ENCODE measurements at places on chromosomes 2 and 18.

DNA sequence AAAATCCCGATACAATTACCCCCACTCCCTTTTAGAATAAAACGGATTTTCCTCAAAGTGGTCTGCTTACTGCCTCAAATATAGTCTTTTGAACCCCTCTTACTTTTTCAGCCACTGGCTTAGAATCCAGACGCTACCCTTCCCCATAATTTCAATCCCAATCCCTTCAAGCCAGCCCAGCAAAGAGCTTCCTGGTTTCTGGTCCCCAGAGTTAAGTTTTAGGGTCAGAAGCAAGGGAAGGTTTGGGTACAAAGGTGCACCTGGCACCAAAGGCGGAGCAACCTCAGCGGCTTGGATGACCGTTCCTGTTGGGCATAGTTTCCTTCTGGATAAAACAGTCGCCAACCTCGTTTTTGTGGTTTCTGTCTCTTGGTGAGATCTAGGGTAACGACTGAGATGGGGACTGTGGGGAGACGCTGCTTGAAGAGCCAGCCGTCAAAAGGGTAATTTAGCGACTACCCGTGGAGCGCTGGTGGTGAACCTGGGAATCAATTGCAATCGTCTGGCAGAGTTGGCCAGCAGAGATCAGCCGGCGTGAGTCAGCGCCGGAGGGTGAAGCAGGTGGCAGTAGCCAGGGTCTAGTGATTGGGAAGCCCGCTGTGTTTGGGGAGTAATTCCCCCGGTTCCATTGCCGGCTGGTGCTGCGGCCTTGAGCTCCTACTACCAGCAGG, 1.6 kb downstream of the FEV start:
- no peak for DNase-seq

DNA sequence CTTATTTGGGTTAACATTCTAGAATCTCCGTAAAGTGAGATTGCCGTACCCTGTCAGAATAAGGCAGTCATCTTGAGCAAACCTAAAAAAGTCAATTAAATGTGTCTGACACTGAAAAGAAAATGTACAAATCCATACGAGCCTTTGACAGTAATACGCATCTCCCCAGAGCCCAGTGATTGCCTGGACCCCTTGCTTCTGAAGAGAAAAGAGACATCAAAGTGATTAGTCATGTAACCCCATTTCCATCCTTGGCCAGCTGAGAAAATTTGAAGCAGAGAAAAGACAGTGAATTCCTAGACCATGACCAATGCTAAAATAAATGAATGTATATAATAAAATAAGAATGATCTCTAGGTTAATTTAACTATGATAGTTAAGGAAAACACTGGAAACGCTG, 1499.4 kb downstream of the SUCLG1 start:
- no peak for DNase-seq

GRCh38 chr2:166436189-166436588, 57.9 kb downstream of the SCN7A start:
- no peak for DNase-seq

DNA sequence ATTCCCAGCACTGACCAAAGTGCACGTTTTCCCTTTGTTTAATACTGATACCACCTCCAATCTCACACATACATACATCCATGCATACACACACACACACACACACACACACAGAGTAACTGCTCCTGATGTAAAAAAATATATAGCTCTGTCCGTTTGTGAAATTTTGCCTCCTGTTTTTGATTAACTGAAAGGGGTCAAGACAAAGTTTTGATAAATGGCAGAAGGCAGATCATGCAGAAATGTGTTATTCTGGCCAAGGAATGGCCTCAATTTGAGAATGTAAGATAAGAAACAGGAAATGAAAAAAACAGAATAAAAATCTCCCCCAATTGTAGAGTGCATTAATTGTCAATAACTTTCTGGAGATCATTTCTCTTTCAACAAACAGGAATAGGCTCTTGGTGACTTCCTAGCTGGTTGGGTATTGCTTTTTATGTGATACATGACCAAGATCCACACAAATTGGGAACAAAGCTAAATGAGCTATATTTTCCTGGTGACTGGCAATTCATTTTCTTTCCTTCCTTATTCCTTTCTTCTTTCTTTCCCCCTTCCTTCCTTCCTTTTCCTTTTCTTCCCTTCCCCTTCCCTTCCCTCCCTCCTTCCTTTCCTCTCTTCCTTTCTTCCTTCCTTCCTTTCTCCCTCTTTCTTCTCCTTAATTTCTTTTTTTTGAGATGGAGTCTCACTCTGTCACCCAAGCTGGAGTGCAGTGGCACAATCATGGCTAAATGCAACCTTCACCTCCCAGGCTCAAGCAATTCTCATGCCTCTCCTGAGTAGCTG, 88.9 kb upstream of the PMAIP1 start:
- DNase-seq = no peak

GRCh38 chr2:102094917-102095316, 47.6 kb upstream of the IL1R1 start:
- DNase-seq = no peak

Measured in left kidney (tissue), 8 donors.